Upper lobe of left lung (tissue), 6 donors: ENCODE measurements at places on chromosomes 5 and 9.

DNA sequence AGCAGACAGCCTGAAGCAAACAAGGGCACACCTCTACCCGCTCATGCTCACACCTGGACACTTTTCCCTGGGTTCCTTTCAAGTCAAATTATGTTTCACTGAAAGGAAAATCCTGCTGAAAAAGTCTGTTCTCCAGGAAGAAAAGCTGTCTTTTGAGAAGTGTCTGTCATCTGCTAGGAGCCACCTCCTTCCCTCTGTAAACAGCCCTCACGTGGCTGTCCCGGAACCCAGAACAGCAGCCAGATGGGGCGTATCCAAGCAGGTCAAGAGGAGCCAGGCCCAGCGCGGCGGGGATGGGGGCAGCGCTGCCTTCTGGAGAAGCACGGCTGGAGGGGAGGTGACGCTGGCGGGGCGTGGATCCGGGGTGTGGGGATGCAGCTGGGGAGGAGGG is at the start of gene PNPLA7:
PNPLA7 (minus strand) TSS at position 172 of the 391 bp plus-strand sequence. CDS start 205 bp downstream, outside the sequence.
- DNase-seq: peak; percentile 93

GRCh38 chr5:10620346-10620745 is 56.5 kb downstream of the ANKRD33B start:
- DNase-seq: no peak

DNA sequence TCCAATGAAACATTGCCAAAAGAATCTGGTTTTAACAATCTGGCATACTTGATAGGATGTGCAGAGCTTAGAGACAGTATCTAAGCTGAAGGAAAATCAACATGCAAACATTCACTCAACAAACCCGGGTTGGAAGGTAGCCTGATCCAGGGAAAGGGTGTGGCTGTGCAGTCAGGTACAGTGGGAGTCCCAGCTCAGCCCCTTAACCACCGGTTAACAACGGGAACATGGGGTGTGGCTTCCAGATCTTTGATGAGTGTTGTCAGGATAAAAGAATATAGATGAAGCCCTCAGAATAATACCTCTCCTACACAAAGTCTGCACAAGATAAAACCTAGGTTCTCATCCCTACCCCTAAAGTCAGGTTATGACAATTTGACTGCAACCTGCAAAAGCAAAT is 127.3 kb downstream of the CDK5RAP2 start:
- DNase-seq: no peak

DNA sequence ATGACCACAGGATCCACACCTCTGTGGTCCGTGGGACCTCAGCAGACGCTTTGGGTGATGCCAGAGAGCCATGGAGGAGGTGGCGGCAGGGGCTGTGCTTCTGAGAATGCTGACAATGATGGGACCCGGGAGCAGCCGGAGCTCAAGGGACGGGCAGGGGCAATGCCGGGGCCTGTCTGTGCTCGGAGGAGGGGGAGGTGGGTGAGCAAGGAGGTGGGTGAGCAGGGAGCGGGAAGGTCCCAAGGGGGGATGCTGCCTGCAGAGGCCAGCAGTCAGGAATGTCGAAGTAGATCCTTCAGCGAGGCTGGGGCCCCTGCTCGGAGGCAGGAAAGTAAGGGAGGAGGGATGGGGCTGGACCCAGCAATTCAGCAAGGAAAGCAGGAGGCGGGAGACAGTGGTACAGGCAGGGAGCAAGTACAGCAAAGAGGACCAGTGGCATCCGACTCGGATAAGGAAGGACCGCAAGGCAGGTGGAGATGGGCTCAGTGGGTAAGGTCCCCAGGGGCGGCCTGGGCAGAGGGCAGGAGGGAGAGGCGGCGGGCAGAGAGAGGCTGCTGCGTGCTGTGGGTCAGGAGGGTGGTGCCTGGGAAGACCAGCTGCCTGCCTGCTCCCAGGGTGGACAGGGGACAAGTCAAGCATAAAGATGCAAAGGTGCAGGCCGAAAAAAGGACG is 49.0 kb downstream of the ADAMTS2 start:
- DNase-seq: no peak

DNA sequence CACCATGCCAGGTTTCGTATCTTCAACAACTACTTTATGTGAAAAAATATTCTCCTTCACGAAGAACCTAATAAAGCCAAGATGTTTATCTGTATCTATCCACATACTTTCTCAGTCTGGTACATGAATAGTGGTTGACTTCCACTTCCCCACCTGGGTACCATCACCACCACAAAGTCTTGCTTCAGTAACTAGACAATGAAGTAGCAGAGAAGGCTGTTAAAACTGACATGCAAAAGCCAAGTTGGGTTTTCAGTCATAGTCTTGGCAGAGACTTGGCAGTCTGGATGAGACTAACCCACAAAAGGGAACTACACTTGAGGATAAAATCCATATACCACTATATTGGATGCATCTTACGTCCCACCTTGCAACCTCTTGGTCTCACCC is 5.0 kb downstream of the P4HA2 start:
- no peak for DNase-seq

GRCh38 chr5:139904816-139905661 is 109.4 kb downstream of the PSD2 start:
- DNase-seq: no peak
